Stimulated activated CD4-positive, alpha-beta T cell treated with anti-CD3 and anti-CD28 coated beads, Interleukin-1b, Interleukin-23, amount 100 ng/mL, for 1 hour (primary cell): ENCODE measurements at places on chromosomes 4 and X.
A peak's percentile ranks its signal among the peaks of the same experiment; 100 is the strongest.

DNA sequence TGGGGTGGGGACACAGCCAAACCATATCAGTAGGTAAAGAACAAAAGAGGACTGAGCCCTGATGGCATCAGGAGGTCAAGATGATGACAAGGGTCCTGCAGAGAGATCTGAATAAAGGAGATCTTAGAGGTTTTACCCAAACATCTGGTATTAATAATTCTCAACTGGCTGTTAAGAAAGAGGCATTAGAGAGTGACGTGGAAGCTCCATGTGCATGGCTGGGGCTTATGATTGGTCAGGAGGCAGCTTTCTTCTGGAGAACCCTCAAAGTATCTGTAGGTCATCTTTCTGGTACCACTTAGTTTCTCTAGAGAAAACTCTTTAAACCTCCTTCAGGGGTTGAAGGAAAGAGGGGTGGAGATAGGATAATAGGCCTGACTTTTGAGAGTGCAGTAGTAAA is 18.7 kb downstream of the MGST2 start:
- no peak for DNase-seq

- no peak for DNase-seq
Observed at GRCh38 chr4:73621357-73621756, 1.1 kb upstream of the RASSF6 start.

GRCh38 chrX:9542761-9543111 is 77.9 kb downstream of the TBL1X start:
- DNase-seq, result no peak

DNA sequence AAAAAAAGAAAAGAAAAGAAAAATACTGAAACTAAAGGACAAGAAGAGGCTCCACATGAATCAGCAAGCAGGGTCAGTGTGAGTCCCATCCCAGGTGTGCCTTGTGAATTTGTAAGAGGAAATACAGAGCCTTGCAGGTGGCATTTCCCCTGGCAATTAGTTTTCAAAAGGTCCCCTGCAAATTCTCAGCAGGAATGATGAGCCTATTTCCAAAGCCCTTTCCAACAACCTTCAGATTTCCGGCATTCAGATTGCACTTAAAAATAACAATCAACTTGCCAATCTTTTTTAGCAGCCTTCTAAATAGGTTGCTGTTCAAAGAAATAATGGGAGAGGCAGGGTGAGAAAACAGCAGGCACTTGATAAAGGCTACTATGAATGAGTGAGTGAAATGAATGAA is 66.4 kb upstream of the OR13H1 start:
- DNase-seq, result no peak

- no peak for DNase-seq
Observed at GRCh38 chr4:102959496-102959895, 60.0 kb downstream of the SLC9B1 start.

DNA sequence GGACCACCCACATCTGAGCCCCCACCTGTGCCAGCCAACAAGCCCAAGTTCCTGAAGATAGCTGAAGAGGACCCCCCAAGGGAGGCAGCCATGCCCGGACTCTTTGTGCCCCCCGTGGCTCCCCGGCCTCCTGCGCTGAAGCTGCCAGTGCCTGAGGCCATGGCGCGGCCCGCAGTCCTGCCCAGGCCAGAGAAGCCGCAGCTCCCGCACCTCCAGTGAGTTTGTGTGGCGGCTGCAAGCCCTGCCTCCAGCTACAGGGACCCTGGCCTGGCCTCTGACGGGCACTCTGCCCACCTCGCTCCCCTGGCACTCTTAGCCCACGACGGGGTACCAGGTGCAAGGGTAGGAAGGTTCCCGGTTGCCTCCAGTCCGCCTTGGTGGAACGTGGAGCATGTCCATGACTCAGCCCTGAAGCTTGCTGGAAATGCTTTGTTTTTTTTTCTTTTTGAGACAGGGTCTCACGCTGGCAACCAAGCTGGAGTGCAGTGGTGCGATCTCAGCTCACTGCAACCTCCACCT is 13.7 kb upstream of the ADD1 start:
- DNase-seq, result no peak

DNA sequence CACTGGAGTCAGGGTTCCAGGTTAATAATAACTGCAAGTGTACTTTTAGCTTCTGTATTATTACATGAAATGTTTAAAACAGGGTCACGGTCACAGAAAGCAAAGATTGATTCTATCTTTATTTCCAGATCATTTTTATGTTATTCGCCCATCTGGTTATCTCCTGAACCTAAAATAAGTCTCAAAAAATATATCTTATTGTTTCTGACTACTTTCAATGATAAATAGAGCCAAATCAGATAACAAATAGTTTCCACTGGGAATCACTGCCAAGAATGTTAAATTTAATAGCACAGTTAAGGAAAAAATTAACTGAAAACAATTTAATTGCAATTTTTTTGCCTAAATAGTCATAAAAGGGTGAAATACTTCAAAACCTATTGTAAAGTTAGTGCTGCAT is 17.2 kb upstream of the VEGFD start:
- DNase-seq, result no peak

GRCh38 chrX:38561126-38561868 is at the start of gene TSPAN7:
TSS of gene TSPAN7 (plus strand) at chrX:38561542. CDS start at chrX:38561547, 5 bp downstream.
- peak; percentile 45 for DNase-seq

DNA sequence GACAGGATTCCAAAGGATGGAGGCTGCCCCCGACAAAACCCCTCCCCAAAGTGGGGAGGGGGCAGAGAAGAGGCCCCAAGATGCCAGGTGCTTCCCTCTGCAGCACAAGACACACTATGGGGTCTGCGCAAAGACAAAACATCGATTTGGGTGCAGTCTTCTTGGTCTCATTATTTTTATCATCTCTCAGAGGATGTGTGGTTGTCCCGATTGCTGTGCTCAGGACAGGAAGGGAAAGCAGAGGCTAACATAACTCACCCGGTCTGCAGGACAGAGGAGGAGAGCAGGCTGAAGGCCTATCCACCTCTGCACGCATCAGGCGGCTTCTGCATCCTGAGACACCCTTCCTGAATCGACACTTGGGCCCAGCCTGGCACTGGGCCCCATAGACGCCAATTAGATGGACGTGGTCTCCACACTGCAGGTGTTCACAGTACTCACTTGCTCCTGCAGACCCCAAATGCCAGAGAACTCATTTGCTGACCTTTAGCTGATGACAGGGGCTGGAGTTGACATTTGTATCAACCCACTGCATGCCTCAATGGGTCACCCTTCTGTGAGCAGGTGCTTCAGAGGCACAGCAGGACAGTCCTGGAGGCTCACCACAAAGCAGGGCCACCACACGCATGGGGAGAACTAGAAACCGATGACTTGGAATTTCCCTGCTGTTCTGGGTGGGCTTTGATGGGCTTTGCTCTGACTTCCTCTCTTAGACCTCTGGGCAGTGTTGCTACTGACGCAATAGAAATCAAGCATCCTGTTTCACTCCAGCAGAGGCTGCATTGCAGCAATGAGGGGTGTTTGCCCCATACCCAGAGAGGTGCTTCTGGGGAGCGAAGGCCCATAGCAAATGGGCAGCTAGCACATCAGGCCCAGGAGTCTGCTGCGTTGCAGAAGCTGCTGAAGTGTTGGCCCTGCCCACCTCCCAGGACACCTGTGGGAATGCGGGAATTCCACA is 96.3 kb upstream of the ENPP6 start:
- DNase-seq, result no peak

GRCh38 chr4:27100713-27101112 is 240.1 kb downstream of the STIM2 start:
- DNase-seq, result no peak

- no peak for DNase-seq
Observed at GRCh38 chr4:44760142-44760898, 34.0 kb upstream of the GNPDA2 start.

- no peak for DNase-seq
Observed at GRCh38 chr4:7330031-7330596, 104.6 kb downstream of the PSAPL1 start.

DNA sequence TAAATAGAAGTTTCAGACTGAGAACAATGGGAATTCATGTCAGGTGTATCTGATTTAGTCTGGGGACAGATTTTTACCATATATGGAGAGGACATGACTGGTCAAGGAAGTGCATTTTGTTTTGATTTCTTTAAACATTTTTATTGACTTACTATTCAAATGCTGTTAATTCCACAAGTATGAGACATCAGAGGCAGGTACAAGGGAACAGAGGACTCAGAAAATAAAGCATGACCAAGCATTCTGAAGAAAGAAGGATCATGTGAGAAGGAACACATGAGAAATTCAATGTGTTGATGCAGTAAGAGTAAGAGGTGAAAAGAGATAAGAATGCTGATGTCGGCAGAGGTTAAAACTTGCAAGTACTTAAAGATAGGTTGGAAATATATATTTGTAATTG is 1452.6 kb downstream of the PCDH7 start:
- no peak for DNase-seq

DNA sequence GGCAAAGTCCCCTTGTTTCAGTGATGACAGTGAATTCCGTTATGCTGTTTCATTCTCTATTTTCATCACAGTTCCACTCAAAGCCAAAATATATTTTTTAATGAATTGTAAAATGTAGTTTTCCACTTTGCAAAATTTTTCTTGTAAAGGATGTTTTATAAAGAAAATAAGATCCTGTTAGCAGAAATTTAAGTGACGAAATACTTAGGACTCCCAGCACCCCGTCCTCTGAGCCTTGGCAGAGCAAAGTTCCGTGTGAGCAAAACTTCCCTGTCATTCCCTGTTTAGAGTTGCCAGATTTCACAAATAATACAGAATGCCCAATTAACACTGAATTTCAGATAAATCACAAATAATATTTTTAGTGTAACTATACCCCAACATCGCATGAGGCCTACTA is 81.0 kb upstream of the RBPJ start:
- DNase-seq, result no peak

- DNase-seq, result no peak
Observed at GRCh38 chr4:98632258-98632657, 26.2 kb downstream of the TSPAN5 start.

DNA sequence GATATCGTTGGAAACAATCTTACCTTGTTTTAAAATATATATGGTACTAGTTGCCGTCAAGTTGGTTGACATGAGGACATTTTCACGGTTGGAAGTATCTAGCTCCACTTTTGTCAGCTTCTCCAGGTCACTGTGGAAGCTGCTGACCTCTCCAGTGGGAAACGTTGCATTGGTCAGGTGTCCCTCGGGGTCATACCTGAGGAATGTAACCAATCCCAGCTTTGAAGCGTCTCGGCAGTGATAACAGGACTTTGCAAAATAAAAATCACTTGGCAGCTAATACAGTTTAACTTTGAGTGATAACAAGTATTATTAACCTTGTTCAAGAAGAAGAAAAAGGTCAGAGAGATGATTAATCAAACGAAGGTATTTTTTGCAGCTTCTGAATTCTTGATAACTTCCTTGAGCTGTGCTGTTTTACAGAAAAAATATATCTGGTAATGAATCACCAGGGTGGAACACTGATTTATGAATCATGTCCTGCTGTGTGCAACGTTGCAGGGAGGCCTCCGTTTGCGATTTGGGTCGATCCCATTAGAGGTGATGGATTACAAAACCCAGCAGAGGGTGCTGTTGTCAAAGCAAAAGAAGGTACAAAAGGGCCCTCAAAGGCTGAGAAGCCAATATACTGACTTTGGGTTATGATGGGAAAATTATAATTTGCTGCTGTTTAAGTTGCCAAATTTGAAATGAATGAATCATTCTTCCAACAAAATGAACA is 60.1 kb downstream of the SH2D1A start:
- peak; percentile 25 for DNase-seq
